ENCODE measurements at places on chromosomes 7 and 10.

DNA sequence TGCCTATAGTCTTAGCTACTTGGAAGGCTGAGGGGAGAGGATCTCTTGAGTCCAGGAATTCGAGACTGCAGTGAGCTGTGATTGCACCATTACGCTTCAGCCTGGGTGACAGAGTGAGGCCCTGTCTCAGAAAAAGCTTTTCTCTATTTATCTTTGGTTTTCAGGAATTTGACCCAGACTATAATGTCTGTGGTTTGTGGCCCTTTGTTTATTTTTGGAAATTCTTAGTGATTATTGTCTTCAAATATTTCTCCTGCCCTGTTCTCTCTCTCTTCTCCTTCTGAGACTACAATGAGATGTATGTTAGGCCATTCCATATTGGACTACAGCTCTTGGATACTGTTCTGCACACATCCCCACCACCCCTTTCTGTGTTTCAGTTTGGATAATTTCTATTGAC, 4.7 kb downstream of the MUC12 start:
- DNase-seq: no peak

DNA sequence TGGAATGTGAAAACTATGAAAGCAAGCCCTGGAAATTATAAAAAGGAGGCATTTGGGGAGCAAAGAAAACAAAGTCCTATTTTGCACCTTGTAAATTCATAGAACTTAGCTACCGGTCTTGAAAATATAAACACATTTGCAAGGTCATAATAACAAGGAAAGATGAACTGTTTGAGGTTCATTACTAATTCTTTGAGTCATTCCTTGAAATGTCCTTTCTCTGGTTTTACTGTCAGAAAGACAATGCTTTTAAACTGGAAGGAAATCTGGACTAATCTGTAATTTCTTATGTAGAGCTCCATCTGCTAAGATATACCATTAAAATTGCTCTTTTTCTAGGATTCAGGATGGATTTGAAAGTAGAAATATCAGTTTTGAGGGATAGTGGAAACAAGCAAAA, 1.4 kb downstream of the ERLIN1 start:
- DNase-seq: no peak

DNA sequence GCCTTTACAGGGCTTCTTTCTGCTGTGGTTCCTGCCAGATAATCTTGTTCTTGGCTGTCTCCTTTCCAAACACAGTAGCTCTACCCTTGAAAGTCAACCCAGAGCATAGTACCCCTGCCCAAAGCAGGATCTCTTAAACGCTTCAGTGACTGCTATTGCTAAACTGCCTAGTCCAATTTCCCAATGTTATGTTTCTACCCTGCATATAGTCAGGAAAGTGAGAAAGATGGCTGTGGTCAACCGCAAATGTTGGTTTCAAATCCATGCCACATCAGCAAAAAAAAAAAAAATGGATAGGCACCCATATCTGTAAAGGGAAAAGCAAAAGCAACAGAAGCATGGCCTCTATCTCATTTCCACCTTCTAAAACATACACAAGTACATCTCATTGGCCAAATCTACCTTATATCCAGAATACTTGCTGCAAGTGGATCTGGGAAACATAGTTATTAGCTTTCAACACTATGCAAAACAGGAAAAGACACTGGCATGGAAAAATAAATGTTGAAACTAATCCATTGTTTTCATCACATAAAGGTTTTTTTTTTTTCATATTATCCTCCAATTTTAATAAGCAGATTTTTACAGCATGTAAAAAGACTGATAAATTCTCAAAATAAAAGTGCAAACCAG, 59.8 kb downstream of the DNAJC1 start:
- no peak for DNase-seq

- peak; percentile 73 for DNase-seq
These were observed 196.0 kb downstream of the RNLS start for GRCh38 chr10:88386821-88387773.

DNA sequence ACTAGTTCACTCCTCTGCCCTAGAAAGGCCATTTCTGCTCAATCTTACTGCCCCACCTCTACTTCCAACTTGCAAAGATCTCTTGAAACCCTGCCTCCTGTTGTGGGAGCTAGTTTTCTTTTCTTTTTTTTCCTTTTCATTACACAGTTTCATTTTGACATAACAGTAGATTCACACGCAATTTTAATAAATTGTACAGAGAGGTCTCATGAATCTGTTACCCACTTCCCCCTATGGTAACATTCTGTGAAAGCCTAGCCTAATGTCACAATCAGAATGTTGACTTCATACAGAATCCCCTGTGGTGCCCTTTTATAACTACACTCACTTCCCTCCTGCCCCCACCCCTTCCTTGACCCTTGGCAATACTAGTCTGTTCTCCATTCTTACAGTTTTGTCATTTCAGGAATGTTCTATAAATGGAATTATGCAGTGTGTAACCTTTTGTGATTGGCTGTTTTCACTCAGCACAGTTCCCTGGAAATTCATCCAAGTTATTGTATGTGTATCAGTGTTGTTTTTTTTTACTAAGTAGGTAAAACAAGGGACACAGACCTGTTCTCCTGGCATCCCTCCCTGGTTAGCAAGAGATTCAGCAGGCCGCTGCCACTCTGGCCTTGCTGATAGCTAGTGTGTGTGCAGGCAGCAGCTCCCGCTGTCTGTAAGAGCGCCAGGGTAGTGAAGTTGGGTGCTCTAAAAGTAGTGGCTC, 21.5 kb downstream of the CHST3 start:
- DNase-seq: no peak

GRCh38 chr7:4712281-4713182, 30.4 kb downstream of the FOXK1 start:
- peak; percentile 81 for DNase-seq

DNA sequence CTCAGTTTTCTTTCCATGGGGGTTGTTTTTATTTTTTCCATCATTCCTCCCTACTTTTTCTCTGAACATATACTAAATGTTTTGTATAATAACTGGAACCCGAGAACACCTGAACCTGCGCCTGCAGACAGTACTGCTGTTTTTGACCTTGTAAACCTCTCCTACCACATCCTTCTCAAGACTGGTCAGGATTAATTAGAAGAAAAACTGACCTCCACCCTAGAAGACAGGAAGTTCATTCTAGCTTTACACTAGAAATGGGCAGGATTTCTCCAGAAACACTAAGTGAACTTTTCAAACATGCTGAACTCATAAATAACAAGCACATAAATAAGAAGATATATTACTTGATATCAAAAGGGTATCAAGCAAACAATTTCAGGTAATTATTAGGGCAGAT, 751 bp upstream of the HYCC1 start:
- DNase-seq: no peak

- no peak for DNase-seq
These were observed 65.6 kb upstream of the PDGFA start for GRCh38 chr7:585229-585711.

- DNase-seq: peak; percentile 10
These were observed 274.4 kb downstream of the IPMK start for GRCh38 chr10:57993302-57993701.

GRCh38 chr10:6310977-6311376, 108.2 kb downstream of the PFKFB3 start:
- DNase-seq: no peak

DNA sequence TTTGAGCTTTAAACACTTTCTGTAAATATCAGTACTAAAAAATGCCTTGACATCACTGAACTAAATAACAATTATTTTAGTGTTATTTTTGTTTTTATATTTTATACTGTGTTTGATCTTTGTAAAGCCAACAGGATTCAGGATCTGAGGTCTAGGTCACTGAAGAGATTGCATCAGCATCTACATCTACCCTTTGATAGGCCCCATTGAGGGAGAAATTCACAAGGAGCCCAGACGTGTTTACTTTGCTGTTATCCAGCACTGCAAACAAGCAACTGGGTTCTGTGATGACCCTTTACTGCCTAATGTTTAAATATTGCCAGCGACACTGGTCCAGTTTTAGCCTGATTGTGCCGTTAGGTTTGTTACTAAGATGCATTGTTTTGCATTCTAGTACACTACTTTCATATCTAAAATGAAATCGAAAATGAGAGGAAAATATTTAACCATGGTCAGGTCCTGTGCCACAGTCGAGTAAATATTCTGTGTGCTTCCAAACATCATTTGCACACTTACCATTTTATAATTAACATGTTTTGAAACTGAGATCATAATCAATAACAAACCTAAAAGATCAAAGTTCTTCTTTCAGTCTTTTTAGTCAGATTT, 48.7 kb downstream of the SP8 start:
- peak; percentile 39 for DNase-seq

DNA sequence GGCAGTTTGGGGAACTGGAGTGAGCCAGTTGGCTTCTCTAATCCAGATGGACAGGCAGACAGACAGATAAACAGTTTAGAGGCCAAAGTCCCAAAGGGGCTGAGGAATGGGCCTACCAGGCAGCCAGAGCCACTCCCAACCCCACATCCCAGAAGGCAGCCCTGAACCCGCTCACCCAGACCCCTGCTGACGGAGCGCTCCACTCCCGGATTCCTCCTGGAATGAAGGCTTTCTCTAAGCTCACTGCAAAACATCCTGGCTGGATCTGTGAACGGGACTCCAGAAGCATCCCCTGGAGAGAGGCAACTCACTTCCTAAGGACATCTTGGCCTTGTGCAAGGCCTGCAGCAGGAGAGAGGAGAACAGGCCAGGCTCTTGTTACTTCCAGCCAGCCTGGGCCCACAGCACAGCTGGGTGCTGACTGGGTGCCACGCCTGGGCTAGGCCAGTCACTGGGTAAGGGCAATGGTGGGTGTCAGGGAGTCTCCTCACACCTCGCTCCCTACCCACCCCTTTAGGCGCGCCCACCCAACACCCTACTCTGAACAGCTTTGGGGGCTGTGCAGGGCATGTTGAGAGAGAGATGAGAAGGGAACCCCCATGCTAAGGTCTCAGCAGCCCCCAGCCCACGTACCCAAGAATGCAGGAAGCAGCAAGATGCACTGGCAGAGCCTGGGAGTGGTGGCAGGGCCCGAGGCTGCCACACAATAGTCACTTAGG, 168.6 kb upstream of the ZMIZ1 start:
- no peak for DNase-seq

DNA sequence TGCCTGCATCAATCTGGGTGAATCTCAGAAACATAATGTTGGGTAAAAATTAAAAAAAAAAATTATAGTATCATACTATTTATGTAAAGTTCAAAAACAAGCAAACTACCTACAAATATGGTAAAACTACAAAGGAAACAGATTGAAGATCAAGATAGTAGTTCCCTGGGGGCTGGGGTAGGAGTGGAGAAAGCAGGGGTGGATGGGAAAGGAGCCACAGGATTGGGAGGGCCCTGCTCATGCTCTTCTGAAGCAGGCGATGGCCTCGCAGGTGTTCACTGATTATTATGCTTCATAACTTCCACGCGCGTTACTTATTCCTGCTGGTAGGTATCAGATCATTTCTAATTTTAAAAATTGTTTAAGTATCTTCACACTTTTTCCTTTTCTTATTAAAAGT, 96.0 kb upstream of the GATA3 start:
- no peak for DNase-seq

DNA sequence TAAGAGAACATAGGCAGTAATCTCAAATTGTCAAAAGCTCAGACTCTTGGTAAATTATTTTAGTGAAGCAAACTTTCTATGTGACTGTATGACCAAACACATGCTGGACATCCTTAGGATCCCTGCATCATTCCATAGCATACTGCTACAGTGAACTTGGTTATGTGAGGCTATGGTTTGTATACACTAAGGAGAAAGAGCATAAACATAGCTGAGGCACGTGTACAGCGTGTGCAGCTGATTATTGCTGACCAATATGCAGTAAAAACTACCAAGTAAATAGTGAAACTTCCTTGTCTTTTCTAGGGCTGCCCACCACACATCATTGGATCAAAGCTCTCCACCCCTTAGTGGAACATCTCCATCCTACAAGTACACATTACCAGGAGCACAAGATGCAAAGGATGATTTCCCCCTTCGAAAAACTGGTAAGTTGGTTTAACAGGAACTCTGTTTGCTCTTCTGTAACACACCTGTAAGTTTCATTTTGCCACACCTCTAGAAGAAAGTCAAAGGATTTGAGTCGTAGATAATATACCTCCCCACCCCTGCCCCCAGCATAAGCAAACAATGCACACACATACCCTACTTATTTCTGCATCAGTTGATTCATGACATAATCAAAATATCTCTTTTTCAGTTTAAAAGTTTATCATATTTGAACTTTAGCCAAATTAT, 98.2 kb downstream of the HDAC9 start:
- no peak for DNase-seq

- no peak for DNase-seq
These were observed 622.6 kb upstream of the CELF2 start for GRCh38 chr10:10394933-10395658.

GRCh38 chr7:6350433-6351058, 78.1 kb upstream of the CYTH3 start:
- DNase-seq: no peak

- no peak for DNase-seq
These were observed 503.8 kb downstream of the GRID1 start for GRCh38 chr10:85862771-85863170.

- DNase-seq: no peak
These were observed 224.9 kb upstream of the TMEM229A start for GRCh38 chr7:124257638-124258308.
